ENCODE measurements at places on chromosomes 4 and X.
A peak's percentile ranks its signal among the peaks of the same experiment; 100 is the strongest.

- no peak overlapping the region for H3K4me3 ChIP-seq
- H3K36me3 ChIP-seq, result peaks cover 3% of the 10 kb centered on the region
Observed at GRCh38 chrX:130418066-130418465, 16.3 kb downstream of the RBMX2 start.

DNA sequence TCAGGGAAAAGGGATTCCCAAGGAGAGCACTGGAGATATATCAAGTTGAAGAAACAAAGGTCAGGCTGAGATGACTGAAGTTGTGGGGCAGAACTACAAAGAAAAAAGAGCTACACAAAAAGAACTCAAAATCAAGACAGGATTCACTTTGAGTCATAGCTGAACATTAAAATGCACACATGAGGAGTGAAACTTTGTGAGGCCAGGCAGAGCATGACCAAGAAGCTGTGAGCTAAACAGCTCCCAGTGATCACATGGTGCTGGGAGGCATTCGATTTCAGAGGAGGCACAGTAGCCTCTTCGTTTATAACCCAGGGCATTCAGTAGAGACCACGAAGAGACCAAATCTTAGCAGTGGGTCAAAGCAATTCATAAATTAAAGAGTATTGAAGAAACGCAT is 145.3 kb downstream of the ATRX start:
- no peaks in the 10 kb centered on the region for H3K4me1 ChIP-seq
- H3K27me3 ChIP-seq, result no peaks in the 10 kb centered on the region
- no peak overlapping the region for H3K27ac ChIP-seq
- no peak overlapping the region for H3K4me3 ChIP-seq

- H3K36me3 ChIP-seq, result no peaks in the 10 kb centered on the region
- H3K4me3 ChIP-seq, result no peak overlapping the region
- no peaks in the 10 kb centered on the region for H3K4me1 ChIP-seq
- H3K27ac ChIP-seq, result no peak overlapping the region
- DNase-seq, result no peak
Observed at GRCh38 chrX:12580548-12580947, 210.7 kb upstream of the PRPS2 start.

GRCh38 chr4:170990989-170991589 is 822.1 kb upstream of the GALNTL6 start:
- no peak overlapping the region for H3K4me3 ChIP-seq
- no peaks in the 10 kb centered on the region for H3K36me3 ChIP-seq
- H3K4me1 ChIP-seq, result no peaks in the 10 kb centered on the region
- DNase-seq, result peak; percentile 27
- H3K27ac ChIP-seq, result no peak overlapping the region

- H3K27me3 ChIP-seq, result no peaks in the 10 kb centered on the region
- H3K27ac ChIP-seq, result no peak overlapping the region
- DNase-seq, result no peak
- H3K4me1 ChIP-seq, result no peaks in the 10 kb centered on the region
Observed at GRCh38 chr4:81737865-81738559, 266.3 kb upstream of the RASGEF1B start.

GRCh38 chr4:158111241-158111640 is 61.6 kb downstream of the GASK1B start:
- H3K27ac ChIP-seq, result no peak overlapping the region
- no peaks in the 10 kb centered on the region for H3K36me3 ChIP-seq
- H3K4me1 ChIP-seq, result no peaks in the 10 kb centered on the region
- no peaks in the 10 kb centered on the region for H3K27me3 ChIP-seq
- DNase-seq, result no peak

- H3K36me3 ChIP-seq, result no peaks in the 10 kb centered on the region
- DNase-seq, result no peak
Observed at GRCh38 chr4:74625981-74626380, 168.3 kb downstream of the BTC start.

DNA sequence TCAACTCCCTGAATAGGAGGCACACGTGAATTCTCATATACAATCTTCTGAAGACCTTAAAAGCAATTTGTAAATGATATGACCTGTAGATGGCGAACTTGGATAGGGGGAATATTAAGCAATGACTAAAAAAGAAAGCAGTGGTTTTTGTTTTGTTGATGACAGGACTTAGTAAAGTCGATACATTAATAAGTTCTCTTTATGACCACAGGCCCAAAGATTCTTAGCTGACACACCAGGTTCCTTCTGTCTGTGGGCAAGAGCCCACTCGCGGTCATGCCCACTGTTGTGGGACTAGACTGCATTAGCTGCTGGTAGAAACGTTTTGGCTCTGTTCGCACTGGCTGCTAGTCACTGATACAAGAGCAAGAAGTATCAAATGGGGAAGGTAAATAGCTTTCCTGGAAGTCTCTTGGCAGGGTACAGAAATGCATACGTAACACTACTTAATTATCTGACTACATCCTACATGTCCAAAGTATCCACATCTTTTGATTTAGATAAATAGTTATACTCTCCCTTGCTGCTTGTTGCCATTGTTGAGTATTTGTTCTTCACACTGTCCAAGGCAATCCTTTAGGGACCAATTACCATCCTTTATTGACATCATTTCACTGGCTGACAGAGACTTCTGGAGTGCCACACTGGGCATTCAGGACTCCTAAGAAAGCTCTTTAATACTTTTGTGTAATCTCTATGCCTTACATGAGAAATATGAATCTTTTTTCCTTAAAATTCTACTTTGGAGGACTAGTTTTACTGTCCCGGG is 31.0 kb downstream of the ALPK1 start:
- no peaks in the 10 kb centered on the region for H3K36me3 ChIP-seq
- no peak overlapping the region for H3K27ac ChIP-seq
- no peak overlapping the region for H3K4me3 ChIP-seq
- H3K4me1 ChIP-seq, result no peaks in the 10 kb centered on the region
- no peak for DNase-seq
- no peaks in the 10 kb centered on the region for H3K27me3 ChIP-seq

DNA sequence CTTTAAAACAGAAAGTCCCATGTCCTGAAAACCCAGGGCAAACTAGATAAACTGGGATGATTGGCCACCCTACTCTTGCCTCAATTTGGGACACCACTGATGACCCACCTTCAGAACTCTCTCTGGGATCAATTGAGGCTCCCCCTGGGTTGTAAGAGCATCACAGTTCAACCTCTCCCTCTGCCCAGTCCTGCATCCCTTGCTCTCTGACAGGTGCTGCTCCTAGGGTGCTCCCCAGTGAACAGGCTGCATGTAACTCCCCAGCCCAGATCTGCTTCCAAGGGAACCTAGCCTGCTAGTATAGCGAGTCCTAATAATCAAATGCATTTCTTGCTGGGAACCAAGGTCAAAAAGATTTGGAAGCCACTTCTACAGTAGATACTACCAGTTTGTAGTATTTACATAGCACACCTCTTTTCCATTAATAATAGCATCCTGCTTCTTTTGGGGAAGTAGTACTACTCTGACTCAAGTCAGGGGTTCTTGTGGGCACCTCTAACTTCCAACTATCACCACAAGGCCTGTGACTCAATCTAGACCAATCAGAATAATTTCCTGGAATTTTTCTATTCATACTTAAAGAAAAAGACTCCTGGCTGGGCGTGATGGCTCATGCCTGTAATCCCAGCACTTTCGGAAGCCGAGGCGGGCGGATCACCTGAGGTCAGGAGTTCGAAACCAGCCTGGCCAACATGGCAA is 42.1 kb upstream of the SPINK2 start:
- DNase-seq, result no peak
- no peaks in the 10 kb centered on the region for H3K27me3 ChIP-seq
- H3K4me3 ChIP-seq, result no peak overlapping the region
- no peaks in the 10 kb centered on the region for H3K36me3 ChIP-seq

DNA sequence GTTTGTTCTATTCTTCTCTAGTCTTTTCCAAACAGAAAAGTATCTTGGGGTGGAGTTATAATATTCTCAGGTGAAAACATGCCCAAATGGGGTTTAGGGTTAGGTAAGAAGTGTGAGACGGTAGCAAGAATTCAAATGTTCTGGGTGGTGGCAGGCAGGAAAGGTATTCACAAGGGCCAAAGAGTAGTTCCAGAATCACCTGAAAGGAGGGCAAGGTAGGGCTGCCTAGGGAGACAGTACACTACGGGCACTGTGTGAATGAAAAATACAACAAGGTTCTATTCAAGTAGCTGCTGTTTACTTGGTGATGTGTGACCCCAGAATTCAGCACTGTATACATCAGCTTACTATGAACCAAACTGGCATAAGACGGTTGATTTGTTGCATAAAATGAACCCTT is 51.9 kb downstream of the NR3C2 start:
- H3K4me1 ChIP-seq, result no peaks in the 10 kb centered on the region
- no peaks in the 10 kb centered on the region for H3K27me3 ChIP-seq
- H3K36me3 ChIP-seq, result no peaks in the 10 kb centered on the region
- no peak for DNase-seq

DNA sequence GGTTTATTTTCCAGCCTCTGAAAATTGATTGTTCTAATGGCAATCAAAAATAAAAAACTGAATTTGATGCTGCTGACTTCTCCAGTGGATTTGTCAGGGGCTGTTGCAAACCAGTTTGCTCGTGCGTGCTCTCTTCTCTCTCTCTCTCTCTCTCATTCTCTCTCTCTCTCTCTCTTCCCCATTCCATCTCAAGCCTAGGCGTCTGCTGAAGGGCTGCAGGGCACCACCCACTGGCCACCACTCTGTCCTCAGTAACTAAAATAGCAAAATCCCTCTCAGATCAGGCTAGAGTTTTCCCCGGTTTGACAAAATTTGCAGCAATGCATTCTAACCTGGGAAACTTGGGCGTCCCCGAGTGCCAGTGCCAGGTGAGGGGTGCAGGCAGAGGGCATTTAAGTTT is 19.4 kb downstream of the NKX6-1 start:
- no peak overlapping the region for H3K27ac ChIP-seq
- no peak overlapping the region for H3K4me3 ChIP-seq
- no peak for DNase-seq
- H3K36me3 ChIP-seq, result no peaks in the 10 kb centered on the region

DNA sequence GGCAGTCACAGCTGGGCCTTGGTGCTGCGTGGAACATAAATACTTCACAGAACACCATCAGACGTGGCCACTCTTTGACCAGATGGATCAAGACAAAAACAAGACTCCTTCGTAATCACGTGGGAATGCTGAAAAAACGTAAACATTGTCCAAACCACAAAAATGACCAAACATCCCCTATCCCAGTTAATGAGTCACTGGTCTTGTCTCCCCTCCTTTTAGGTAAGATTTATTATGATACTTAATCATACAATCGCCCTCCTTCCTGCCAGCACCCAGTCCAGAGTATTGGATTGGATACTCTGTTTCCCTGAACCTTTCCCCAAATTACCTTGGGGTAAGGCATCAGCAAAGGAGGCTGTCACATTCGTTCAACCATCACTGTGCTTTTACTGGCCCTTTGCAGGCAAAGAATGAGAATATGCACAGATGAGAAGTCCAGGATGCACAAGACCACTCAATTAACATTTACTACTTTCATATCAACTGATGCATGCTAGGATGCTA is 601 bp upstream of the TCEANC start:
- H3K4me3 ChIP-seq, result peak overlapping the region; percentile 43
- H3K27ac ChIP-seq, result no peak overlapping the region
- no peaks in the 10 kb centered on the region for H3K4me1 ChIP-seq
- DNase-seq, result no peak
- no peaks in the 10 kb centered on the region for H3K27me3 ChIP-seq

DNA sequence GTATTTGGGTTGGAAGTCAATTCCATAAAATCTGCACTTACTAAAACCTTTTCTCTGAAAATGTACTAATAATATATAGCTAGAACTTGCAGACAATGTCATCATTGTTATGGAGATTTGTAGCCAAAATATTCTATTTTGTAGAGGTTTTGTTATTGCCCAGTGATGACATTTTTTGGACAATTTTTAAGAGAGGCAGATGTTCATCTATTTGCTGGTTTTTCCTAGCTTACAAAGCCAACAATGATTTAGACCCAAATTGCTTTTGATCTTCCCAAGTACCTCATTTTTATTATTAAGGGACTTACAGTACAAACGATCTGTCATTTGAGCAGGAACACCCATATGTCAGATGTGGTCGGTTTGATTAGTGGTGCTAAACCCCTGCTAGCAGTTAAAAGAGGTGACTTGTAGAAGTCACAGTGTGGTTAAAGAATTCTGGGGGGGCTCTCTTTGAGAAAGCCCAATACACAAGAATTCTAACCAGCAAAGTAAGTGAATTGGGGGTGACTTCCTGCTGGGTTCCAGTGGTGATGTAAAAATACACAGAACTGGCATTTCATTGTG is 136.2 kb downstream of the KIT start:
- no peak overlapping the region for H3K27ac ChIP-seq
- no peak for DNase-seq
- H3K4me3 ChIP-seq, result no peak overlapping the region
- H3K27me3 ChIP-seq, result peaks cover 2% of the 10 kb centered on the region
- H3K36me3 ChIP-seq, result no peaks in the 10 kb centered on the region

DNA sequence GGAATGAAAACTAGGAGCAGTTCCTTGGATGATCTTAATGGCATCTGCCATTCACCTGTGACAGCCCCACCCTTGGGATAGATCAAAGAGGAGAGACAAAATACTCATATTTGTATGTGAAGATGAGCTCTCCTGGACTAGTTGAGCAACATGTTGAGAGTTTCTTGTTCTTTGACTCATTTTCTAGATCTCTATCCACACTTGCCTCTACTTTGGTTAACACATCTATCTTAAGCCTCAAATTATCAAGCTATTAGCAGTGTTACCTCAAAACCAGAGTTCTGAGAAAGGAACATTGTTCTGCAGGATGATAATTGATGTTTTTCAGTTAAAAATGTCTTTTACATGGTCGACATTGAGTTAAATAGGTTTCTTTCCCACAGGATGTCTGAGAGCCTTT is 94.2 kb upstream of the TEX13D start:
- no peak overlapping the region for H3K4me3 ChIP-seq
- H3K27me3 ChIP-seq, result no peaks in the 10 kb centered on the region
- no peaks in the 10 kb centered on the region for H3K4me1 ChIP-seq
- no peaks in the 10 kb centered on the region for H3K36me3 ChIP-seq
- no peak overlapping the region for H3K27ac ChIP-seq
- no peak for DNase-seq

DNA sequence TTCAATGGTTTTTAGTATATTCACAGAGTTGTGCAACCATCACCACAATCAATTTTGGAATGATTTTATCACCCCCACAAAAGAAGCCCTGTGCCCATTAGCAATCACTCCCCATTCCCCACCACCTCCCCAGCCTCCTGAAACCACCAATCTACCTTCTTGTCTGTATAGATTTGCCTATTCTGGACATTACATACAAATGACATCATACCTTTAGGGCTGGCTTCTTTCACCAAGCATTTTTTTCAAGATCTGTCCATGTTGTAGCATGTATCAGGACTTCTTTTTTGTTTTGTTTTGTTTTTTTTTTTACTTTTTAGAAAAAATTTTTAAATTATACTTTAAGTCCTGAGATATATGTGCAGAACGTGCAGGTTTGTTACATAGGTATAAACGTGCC is 108.1 kb downstream of the RTL9 start:
- no peak overlapping the region for H3K27ac ChIP-seq
- H3K27me3 ChIP-seq, result no peaks in the 10 kb centered on the region
- H3K4me1 ChIP-seq, result no peaks in the 10 kb centered on the region
- no peaks in the 10 kb centered on the region for H3K36me3 ChIP-seq
- H3K4me3 ChIP-seq, result no peak overlapping the region

DNA sequence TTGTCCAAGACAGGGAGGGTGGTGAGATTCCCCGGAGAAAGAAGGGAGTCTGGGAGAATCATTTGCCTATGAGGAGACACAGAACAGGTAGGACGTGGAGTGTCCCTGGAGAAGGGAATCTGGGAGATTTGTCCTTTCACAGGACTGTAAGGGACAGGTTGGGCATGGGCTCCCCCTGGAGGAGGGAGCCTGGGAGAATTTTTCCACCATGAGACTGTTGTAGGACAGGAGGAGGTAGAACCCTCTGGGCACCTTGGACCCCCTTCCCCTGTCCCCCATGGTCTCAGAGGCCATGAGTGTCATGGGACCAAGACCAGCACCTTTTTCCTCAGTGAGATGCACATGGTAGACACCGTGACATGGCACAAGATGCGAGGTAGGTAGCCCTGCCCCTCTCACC is 2.8 kb downstream of the PORCN start:
- no peaks in the 10 kb centered on the region for H3K27me3 ChIP-seq
- no peaks in the 10 kb centered on the region for H3K4me1 ChIP-seq
- no peak overlapping the region for H3K4me3 ChIP-seq
- H3K36me3 ChIP-seq, result peaks cover 2% of the 10 kb centered on the region
- no peak overlapping the region for H3K27ac ChIP-seq

Measured in H1 (cell line).